T follicular helper cell (primary cell): ENCODE measurements at places on chromosomes 11 and 22.

- DNase-seq, result no peak
Observed at GRCh38 chr22:30186510-30186909, 60.0 kb downstream of the LIF start.

- DNase-seq, result no peak
Observed at GRCh38 chr11:120102864-120103122, 35.1 kb downstream of the TRIM29 start.

GRCh38 chr11:117466966-117467365 is 139.3 kb downstream of the CEP164 start:
- no peak for DNase-seq

DNA sequence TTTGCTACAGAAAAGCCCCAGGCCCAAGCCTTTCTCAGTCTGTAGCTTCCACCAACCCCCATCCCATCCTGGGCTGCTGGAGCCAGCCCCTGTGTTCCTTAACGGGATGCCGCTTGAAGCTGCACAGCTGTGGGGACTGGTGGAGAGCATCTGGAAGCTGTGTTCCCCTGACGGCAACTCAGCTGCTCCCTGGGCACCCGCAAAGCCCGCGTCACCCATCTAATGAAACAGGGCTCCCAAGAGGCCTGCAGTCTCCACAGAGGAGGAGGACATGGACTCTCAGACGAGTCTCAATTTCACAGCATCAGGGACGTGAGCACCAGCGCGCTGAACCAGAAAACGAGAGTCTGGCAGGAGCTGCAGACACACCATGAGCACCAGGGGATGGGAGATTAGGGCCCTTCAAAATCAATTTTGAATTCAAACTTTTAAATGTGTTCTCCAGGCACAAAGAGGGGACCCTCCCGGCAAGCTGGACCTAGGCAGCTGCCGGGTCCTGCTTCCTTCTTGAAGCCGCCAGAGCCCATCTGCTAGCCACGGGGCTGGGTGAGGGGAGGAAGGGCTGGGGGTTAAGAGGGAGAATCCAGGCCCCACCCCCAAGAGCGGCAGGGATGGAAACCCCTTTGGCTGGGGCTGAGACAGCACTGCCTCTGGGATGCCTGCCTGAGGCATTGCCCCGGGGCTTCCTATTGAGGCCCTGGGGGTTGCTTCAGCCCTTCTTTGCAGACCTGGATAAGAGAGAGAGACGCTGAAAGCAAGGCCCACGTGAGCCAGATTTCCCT is 21.0 kb downstream of the LMO1 start:
- no peak for DNase-seq

GRCh38 chr22:44047891-44048301 is 23.8 kb downstream of the PARVB start:
- DNase-seq, result no peak
